CD4-positive, alpha-beta T cell treated with Interleukin-4 for 4 hours (primary cell): ENCODE measurements at places on chromosomes 7 and 10.

DNA sequence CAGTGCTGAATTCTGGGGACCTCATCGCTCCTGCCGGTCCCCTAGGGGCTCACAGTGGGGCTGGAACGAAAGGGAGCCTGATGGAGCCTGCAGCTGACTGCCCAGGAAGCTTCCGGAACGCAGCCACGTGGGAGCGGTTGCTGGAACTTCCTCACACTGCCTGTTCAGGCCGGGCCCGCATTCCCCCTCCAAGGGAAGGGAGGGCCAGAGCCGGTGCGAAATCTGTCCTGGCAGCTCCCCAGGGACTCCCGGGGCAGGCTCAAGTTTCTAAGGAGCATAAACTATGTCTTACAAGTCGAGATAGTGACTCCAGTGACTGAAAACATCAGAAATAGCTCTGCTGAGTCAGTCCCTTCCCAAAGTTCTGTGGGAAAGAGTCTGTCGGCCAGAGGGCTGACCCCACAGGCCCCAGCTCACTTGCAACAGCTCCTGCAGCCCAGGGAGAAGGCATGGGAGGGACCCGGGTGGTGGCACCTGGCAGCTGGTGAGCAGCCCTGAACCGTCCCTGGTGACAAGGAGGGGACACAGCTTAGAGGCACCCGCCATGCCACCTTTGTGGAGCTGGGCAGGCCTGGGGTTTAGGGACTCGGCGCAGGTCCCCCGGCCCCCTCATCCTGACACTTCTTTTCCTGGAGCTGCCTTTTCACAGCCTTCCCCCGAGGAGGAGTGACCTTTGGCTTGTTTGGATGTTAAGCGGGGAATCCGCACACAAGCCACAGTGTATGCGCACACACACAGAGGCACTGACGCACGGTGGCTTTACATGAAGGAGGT is 47.6 kb downstream of the PDGFA start:
- DNase-seq = no peak

DNA sequence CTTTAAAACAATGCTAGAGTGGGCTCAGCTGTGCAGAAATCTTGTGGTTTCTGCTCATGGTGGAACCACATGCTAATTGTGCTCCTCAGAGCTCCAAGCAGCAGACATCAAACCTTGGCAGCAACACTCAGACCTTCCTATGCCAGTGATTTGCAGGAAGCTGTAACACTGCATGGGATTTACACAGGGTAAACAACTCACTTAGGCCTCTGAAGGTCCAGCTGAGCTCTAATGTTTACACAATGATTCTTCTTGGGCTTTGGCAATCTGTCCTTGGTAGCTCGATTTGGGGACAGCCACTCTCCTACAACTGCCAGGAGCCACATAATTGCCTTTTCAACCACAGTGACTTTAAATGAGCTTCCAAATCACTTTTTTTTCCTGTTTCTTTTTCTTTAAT is 97.7 kb upstream of the PDLIM1 start:
- DNase-seq = no peak

DNA sequence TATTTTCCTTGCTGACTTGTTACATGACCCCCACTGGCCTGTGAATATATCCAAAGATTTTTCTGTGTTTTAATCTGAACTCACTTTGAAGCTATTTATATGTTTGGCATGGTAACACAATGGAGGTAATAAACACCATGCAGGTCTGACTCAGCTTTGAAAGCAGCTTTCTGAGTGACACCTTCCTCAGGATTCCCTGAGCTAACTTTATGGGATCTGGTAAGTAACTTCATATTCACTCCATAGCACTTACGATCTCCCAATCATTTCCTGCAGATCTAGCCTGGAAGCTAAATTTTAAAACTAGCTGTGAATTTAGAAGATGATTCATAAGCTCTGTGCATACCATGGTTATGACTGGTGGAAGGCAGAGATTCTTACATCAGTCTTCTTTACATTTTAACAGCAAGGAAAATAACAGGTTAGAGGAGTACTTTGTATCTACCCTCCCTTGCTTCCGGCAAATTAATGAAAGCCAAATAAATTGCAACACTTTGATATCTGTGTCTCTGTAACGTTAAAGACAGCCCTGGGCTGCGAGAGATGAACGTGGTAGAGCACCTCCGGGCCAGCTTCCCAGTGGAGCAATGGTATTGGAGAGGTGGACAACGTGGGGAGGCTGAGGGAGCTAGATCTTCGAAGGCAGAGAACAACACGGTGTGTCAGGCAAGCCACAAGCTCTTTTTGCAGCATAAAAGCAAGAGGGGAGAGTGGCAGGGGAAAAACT is 170.2 kb upstream of the KLF14 start:
- DNase-seq = no peak

- no peak for DNase-seq
Measured at GRCh38 chr10:76282061-76283025, 850.9 kb downstream of the LRMDA start.
